ENCODE measurements at places on chromosomes 7 and 10.

GRCh38 chr7:42766782-42767423 lies 145.0 kb downstream of the C7orf25 start:
- no peak for DNase-seq

- DNase-seq = no peak
These were observed 110.8 kb upstream of the GALNT17 start for GRCh38 chr7:71021131-71021530.

DNA sequence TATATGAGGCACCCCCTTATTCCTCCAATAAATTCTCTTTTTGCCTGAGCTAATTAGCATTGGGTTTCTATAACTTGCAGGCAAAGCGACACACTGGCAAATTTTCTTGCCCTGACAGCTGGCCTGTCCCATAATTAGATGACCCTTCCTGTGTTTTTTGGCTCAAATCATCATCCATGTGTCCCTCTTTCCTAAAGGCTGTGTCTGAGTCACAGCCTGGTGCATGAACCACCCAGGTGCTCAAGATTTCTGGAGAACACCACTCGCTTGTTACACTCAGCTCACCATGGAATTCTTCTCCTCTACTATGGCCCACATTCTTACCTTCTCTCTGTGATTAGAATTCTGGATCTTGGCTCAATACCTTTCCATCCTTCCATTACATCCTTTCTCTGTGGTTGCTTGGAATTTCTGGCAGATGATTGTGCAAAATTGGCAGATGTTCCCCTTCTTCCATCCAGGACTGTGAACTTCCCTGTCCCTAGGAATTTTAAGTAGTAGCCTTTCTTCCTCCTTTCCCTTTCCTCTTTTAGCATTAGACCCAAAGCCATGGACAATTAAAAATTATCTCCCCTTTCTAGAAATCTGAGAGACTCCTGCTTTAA lies 116.0 kb upstream of the ANKRD1 start:
- no peak for DNase-seq

GRCh38 chr7:4270941-4271715 lies 411.0 kb upstream of the FOXK1 start:
- DNase-seq = no peak

DNA sequence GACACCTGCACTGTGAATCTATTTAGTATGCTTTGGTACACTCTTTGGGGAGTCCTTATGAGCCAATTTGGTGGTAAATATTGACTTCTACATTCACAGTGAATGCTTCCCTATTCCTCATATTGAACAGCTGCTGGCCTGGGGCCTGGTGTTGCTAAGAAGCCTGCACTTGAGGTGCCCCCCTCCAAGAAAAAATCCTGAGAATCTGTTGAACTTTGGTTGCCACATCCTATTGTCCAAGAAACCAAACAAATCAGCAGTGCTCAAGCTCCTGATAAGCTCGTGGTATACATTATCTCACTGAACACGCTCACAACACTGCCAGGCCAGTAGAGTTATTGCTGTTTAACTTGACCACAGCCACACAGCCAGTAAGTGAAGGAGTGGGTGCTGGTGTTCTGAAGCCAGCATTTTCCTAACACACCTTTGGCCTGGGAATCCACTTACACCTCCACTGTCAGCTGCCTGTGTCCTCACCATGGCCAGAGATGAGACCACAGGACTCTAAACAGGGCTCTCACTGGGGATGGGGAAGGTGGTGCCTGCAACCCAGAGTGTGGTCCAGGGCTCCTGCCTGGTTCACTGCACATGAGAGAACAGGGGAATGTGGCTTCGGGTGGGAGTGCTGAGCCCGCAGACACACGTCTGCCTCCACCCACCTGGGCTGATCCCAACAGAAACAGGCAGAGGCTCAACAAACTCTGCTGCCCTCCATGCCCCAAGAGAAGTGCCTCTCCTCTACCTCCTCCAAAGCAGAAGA lies 6.7 kb downstream of the DDC start:
- no peak for DNase-seq

DNA sequence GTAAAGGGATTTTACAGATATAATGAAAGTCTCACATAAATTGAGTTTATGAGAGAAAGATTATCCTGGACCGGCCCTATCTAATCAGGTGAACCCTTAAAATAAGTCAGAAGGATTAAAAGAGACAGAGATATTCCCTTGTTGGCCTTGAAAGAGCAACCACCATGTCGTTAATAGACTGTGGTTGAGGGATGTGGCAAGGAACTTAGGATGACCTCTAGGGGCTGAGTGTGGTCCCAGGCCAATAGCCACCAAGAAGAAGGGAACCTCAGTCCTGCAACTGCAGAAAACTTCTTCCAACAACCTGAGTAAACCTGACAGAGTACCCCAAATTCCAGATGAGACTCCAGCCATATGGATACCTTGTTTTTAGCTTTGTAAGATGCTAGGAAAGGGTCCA lies 121.5 kb downstream of the POLR1F start:
- no peak for DNase-seq

DNA sequence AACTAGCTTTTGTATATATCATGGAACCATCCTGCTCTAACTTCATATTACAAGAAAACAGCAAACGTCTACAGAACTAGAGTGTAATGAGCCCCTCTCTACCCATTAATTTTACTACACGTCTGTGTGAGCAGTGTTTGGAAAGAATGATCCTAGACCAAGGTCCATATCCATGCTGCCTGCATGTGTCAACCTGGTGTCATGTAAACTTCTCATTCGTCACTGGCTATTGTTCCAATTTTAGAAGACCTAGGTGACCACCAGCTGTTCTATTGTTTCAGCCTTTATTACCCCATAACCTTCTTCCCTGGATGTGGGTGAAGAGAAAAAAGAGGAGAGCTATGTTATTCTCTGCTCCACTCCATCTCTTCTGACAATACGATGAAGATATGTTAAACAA lies 77.1 kb downstream of the CREM start:
- DNase-seq = no peak

- DNase-seq = no peak
These were observed 605.8 kb downstream of the PTPRN2 start for GRCh38 chr7:157981778-157982177.

DNA sequence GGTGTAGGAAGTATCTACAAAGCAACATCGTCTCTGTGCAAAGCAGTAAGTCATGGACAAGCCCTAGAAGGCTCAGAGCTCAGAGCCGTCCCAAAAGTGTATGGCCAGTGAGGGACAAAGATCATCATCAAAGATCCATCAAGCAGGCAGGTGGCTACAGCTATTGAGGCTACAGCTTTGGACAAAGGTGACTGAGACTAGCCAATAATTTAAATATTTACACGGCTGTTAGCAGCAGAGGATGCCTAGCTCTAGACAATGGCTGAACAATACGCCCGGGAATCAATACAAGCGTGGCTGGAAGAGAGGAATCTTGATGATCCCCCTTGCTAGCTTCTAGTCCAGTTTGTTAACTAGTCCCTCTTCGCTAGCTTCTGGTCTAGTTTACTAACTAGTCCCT lies 17.9 kb downstream of the NMT2 start:
- DNase-seq = no peak

- no peak for DNase-seq
These were observed 131.1 kb downstream of the WDR37 start for GRCh38 chr10:1187151-1187854.

DNA sequence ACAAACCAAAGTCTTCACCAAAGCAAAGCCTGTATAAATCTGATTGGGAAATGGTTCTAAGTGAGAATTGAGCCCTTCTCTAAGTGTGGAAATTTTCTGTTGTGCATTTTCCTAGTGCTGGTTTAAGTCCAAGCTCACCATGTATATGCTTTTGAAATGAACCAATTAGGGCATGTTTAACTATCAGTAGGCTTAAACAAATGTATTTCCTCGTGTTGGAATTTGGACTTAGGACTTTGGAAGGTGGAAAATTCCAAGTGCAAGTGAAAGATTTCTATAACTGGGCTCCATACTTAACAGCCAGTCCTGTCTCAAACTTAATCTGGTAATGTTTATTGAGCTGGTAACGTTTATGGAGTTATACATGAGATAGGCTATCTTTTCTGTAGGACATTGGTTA lies 28.5 kb downstream of the CCNY start:
- no peak for DNase-seq

GRCh38 chr10:33229252-33229948 lies 105.1 kb downstream of the NRP1 start:
- no peak for DNase-seq

- no peak for DNase-seq
These were observed 10.8 kb downstream of the TMEM120A start for GRCh38 chr7:75983471-75984129.

DNA sequence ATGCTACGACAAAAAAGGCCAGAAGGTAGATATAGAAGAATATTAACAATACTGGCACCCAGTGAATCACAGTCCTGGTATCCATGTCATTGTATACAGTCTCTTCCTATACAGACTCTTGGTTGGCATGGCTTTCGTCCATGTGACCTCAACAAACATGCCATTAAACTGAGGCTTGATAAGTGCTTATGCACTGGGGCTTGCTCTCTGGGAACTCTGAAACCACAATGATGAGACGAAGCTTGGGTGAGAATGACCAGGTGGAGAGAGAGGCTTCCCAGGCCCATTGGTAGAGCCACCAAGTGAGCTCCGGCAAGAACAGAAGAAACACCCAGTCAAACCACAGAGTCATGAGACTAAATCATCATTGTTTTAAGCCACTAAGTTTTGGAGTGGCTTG lies 33.2 kb downstream of the PNPLA8 start:
- DNase-seq = no peak

DNA sequence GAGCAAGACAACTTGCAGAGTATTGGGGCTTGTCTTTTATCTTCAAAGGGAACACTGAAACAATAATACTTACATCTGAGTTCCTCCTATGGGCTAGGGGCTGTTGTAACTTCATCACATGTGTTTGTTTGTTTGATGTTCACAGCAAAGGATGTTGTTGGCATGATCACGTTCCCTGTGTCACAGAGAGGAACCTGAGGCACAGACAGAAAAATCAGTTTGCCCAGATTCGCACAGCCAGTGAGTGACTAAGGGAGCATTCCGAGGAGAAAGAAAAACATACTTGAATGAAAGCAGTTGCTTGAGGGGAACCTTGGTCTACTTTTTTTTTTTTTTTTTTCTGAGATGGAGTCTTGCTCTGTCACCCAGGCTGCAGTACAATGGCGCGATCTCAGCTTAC lies 87.2 kb upstream of the PFKP start:
- no peak for DNase-seq

- DNase-seq = no peak
These were observed 14.0 kb downstream of the MKLN1 start for GRCh38 chr7:131341690-131342089.

DNA sequence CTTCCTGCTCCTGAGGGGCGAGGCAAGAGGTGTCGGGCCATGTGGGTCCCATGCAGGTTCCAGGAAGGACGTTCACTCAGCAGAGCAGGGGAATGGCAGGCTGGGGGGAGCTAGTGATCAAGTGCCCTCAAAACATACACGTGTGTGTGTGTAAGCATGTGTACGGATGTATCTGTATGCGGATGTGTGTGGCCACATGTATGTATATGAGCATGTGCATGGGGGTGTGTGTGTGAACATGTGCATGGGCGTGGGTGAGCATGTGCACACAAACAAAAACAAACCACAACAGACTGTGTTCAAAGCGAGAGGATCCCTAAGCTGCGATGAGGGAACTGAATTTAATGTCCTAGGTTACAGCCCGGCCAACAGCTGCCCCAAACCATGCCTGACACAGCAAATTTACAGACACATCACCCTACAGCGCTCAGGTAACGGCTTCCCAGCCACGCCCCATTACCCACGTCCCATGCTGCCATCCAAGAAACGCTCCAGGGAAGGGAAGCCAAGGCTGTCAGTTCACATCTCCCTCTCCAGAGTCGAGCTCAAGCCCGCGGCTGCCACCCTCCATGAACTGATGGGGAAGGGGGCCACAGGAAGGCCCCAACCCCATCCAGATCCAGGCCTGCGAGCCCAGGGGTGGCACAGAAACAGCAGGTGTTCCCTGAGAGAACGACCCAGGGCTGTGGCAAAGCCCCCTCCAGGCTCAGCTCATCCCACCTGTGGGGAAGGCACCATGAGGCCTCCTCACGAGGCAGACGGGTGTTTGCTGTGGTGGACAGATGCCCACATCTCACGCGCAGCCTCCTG lies 56.6 kb downstream of the PTPRN2 start:
- DNase-seq = no peak

GRCh38 chr7:101581891-101582290 lies 47.2 kb downstream of the MYL10 start:
- DNase-seq = no peak

DNA sequence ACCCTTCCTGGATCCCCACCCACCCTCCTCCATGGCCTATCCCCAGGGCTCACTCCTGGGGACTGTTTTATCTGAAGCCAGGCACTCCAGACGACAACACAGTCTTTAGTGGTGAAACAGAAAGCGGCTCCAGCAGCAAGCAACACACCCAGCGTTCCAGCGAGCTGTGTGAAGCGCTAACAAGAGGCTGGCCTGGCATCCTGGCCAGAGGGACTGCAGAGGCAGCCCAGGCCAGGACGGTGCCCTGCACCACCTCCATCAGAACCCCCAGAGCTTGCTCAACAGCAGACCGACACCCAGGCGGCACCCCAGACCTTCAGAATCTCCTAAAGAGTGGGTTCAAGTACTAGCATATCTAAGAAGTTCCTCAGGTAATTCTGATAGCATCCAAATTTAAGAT lies 2.0 kb upstream of the CPXM2 start:
- DNase-seq = no peak

- DNase-seq = peak; percentile 56
These were observed 103.9 kb downstream of the CDK6 start for GRCh38 chr7:92732316-92733036.

DNA sequence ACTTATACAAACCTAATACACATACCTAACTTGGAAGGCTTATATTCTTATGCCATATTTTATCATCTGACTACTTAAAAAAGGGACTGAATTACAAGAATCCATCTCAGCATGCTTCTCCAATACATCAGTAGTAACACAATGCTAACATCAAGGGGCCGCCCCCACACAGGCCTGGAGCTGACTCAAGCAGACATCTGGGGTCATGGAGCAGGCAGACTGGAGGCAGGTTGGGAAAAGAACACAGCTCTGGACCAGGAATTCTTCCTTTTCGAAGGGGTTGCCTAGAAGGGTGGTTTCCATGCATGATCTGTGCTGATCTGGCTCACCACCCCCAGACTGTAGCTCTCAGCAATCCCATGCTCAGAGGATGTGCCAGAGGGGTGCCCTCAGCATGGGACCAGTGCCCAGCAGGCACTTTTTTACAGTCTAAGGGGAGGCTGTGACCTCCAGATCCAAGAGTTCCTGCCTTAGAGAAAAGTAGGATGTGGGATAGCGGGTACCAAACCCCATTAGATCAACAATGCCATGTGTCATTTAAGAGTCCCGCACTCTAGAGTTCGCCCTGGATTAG lies 26.1 kb upstream of the DUSP5 start:
- no peak for DNase-seq

GRCh38 chr10:125174360-125174759 lies 14.0 kb upstream of the CTBP2 start:
- DNase-seq = no peak

DNA sequence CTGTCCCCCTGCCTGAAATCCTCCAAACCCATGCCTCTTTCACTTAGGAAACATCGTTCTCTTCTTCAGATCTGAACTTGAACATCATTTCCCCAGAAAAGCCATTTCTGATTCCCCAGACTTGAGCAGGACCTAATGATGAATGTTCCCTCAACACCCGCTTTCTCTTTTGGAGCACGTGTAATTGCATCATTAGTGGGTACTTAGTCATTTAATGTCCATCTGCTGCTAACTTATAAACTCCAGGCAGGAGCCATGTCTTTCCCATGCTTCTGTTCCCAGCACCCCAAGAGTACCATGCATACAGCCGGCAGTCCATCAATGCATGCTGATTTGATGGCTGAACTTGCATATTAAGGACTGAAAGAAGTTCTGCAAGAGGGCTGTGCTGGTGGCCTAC lies 36.5 kb upstream of the ECHDC3 start:
- DNase-seq = peak; percentile 84

Measured in inflammatory macrophage treated with lipopolysaccharide for 4 hours (primary cell).